Epithelial cell of esophagus (primary cell): ENCODE measurements at places on chromosomes 2 and 18.

GRCh38 chr18:36012891-36013290 lies 40.4 kb downstream of the RMP24 start:
- no peak for DNase-seq

DNA sequence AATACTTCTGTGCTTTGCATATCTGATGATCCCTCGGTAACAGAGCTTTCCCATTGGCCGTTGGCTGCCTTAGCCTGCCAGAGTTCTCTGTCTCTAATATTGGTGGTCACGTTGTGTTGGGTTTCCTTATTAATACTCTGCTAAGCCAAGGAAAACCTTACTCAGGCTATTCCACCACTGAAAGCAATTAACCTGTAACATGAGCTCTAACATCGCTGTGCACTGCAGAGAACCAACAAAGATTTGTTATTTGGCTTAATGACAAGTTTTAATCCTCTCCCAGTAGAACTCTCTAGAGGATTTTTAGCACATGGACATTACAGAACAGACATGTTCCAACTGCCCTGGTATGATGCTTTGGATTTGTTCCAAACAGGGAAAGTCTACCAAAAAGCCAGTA lies 825.9 kb upstream of the POU3F3 start:
- no peak for DNase-seq

- DNase-seq = no peak
Measured at GRCh38 chr2:229339618-229340017, 68.5 kb upstream of the PID1 start.

- peak; percentile 42 for DNase-seq
Measured at GRCh38 chr2:40286721-40287120, 165.2 kb downstream of the SLC8A1 start.

DNA sequence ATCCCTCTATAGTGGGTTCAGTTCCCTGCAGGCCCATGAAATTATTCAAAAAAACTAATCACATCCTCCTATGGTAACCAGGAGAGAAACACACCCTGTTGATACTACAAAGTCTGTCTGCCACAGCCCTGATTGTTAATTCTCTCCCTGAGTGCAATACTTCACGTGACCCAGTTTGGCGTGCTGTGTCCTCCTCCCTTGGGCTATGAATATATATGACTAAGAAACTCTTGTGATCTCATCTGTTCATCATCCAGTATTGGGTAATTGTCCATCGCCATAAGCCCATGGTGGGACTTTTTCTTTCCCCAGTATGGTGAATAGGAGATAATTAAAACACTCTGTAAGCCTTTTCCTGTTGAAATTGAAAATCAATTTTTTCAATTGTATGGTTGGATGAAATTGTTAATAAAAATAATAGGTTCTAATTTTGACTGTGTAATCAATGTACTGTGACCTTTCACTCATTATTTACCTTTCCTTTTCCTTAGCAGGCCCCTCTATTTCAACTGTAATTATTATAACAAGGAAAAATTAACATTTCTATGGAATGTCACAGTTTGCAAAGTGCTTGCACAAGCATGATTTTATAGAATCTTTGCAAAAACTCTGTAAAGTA lies 1822.6 kb downstream of the SUCLG1 start:
- peak; percentile 84 for DNase-seq

DNA sequence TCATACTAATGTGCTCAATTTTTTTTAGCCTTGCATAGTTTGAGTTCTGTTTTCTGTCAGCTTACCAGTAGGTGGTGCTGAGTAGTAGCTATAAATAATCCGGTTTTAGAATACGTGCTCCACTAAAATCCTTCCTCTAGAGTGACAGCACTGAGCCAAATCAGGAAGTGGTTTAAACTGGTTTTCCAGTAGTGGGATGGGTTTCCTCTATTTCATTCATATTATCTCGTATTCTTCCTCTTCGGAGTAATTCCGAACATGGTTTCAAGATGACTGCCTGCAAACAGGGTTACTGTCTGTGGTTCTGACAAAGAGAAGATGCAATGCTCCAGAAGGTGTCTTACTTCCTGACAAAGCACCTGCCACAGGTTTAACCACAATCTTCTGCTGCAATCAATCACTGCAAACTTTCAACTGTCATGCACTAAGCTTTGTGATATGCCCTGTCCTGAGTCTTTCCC lies 496.9 kb upstream of the VRK2 start:
- peak; percentile 33 for DNase-seq

GRCh38 chr2:54830546-54830945 lies 107.1 kb downstream of the EML6 start:
- peak; percentile 48 for DNase-seq

DNA sequence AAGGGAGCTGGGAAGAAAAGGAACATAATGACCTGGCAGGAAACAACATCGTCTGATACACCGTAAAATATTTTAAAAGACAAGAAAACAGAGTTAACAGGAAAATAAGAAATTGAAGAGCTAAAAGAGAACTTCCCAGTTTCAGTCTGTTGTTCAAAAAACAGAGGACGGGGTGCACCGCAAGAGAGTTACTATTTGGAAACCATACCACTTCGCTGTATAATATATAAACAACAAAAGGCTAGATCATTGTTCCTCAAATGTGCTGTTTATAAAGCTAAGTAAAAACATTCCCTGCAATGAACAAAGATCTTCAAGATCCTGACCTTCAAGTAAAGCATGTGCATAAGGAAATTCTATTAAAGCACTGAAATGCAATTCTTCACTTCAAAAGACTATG lies 2.1 kb downstream of the PPP3R1 start:
- DNase-seq = no peak

DNA sequence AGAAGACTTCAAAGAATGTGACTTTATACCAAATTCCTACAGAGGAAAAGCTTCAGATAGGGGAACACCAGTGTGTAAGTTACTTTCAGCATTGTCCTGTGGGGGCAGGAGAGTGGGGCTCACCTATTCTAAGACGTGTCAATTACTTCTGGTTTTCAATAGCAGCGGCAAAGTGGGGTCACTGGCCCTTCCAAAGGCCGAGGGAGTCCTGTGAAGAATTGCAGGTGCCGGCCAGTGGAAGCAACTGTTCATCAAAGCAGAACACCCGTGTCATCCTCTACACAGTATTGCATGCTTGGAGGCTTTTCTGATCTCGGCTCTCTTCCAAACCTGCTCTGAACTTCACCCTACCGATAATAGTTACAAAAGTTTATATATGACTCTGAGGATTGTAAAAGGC lies 1176.5 kb upstream of the TMEFF2 start:
- no peak for DNase-seq

DNA sequence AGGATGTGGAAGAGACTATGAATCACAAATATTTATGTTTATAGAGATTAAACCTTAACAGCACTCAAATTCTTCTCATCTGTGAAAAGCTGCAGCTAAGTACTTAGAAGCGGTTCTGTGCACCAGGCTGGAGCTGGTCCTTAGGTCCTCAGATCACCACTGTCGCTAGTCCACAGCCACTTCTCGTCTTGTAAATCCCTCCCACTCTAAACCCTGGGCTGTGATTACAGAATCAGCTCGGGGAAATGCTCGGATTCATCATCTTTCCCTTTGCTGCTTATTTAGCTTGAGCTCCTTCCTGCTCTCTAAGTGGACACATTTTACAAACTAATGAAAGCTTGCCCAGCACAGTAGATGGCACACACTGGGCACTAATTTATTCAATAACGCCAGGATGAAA lies 61.7 kb downstream of the RNF152 start:
- no peak for DNase-seq

- DNase-seq = no peak
Measured at GRCh38 chr2:96233880-96234316, 25.3 kb upstream of the STARD7 start.

DNA sequence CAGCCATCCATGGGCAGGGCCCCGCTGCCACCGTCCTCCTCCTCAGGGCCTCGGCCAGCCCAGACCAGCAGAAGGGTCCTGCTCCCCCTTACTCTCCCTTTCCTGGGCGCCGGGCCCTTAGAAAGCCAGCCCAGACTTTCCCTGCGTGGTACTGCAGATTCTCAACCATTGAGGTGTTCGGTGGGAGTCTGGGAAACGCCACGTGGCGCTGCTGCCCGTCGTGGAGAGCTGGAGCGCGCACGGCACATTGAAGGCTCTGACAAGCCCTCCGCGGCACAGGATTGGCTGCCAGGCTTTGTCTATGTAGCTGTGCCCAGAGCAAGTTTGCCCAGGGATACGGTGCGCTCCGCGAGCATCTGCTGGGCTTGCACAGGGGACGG lies 10.4 kb upstream of the KLHL30 start:
- DNase-seq = no peak

- no peak for DNase-seq
Measured at GRCh38 chr18:35061336-35061735, 20.1 kb downstream of the MAPRE2 start.

DNA sequence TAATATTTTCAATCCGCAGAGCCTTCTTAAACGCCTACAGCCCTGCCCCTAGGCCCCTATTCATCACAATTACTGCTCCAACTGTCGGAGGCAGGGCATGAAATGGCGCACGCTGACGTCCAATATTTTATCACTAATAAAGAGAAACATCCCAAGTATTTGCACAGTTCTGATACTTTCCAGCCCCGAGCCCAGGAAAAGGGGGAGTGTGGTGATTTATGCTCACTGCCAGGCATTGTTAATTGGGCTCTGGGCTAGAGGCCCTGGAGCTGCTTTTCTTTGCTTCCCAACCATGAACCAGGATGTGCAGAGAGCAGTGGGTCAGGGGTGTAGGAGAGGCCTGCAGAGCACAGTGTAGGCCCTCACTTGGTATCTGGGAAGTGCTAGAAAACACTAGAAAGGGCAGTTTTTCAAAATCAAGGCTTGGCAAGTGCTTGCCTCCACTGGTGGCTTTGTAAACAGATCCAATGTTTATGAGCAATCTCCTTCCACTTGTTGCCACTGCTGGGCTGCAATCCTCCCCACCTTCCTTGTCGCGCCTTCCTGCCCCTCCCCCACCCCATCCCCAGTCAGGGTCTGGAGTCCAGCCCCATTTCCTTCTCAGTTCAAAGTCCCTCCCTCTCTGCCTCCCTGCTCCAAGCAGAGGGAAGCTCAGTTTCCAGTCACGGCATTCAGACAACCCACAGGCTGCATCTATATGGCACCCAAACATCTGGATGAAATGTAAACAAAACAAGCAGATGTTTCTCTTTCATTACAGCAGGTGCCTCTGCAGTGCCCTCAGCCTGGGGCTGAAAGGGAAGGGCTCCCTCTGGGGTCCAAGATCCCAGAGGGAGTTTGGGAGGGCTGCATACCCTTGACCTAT lies 83.9 kb upstream of the PKDCC start:
- no peak for DNase-seq

- DNase-seq = no peak
Measured at GRCh38 chr18:62030091-62030985, 137.5 kb upstream of the RNF152 start.

- DNase-seq = peak; percentile 17
Measured at GRCh38 chr2:142041105-142041504, 89.7 kb downstream of the LRP1B start.

- no peak for DNase-seq
Measured at GRCh38 chr2:224984637-224985036, 57.6 kb downstream of the DOCK10 start.

DNA sequence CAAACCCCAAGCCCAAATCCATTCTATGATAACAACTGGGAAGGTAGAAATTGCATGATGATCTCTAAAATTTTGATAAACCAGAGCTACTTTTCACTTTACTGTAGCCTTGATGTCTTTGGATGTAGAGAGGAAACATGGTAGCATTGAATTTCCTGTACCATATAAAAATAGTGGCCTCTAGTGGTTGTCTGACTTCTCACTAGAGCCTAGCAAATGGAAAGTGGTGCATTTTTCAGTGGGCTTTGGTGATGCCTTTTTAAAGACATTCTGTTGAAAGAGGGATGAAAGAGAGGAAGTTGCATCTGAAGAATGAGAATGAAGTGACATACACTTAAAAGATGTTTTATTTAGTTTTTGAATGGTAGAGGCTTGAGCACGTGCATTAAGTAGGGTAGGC lies 662.2 kb downstream of the XIRP2 start:
- peak; percentile 27 for DNase-seq

- DNase-seq = no peak
Measured at GRCh38 chr2:84338069-84338468, 121.0 kb downstream of the SUCLG1 start.

DNA sequence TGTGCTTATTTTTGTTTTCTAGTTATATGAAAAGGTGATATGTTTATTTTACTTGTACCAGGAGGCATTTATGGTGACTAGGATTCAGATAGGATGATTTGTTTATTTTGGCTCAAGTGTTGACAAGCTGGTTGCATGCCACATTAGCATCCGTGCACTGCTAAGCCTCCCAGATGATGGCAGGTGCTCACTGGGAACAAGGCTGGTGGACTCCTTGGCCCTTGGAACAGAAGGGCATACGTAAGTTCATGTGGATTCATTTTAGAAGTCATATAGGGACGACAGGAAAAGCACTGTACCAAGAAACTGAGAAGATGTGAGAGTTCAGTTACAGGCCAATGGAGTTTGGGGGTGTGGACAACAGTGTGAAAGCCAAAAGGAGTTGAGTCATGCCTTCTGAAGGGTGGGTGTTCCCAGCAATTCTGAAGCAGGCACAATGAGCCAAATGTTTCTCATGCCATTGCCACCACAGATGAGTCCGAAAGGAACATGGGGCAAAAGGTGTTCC lies 166.2 kb downstream of the PHLPP1 start:
- DNase-seq = peak; percentile 88
